GM12878 (cell line): ENCODE measurements at places on chromosomes 6 and 20. TPM values are rescaled to one million over a fixed set of nuclear protein-coding genes. Genes with fewer than 3 reads are reported as not detected.

DNA sequence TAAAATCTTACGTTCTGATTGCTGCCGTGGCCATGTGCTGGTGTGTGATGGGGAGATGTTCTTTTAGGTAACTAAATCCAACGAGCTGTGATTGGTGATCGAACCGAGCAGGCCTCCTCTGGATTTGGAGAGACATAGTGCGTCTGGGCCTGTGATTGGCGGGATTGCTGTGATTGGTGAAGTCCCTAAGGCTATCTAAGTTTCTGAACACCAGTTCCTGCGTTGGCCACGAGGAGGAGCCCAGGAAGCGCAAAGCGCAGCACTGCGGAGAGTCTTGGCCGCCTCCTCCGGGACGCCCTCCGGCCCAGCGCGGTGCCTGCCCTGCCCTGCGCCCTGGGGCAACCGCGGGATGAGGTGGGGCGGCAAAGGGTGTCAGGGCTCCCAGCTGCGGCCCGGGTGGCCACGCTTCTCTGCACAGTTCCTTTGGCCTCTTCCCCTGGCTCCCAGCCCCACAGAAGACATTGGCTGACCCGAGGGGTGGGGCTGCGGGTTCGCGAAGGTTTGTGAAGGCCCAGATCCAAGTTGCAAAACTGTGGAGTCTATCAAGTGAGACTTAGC is 33.0 kb downstream of the HNF4A start:
- no peak for DNase-seq

DNA sequence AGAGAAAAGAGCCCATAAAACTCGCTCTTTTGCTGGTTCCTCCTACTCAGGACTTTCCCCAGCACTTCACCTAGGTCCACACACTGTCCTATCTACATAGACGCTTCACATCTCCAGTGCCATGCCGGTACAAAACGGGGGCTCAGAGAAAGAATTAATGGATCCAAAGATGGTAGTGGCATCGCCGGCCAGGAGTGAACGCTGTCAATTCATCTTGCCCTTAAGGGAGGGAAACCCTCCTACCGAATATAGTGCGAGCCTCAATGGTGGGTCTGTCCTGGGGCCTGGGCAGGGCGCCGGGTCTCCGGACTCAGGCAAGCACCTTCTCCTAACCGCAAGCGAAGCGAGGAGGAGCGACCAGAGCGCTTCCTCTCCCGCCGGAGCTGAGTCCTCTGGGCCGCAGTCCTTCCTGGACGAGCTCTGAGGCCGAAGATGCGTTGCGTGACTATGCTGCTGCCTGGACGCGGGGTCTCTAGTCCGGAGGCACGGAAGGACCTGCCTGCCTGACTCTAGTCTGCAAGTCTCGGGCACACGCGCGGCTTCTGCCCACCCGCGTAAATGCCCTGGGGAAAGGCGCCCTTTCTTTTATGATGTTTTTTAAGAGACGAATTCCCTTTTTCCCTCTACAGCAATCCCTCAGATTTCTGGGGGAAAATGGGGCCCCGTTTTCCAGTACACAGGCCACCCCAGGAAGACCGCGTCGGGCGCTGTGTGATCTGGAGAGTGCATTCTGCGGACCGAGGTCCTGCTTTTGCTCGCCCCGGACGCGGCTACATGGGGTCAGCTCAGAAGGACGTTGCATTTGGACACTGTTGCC is 100.1 kb upstream of the PRDM1 start:
- no peak for DNase-seq

GRCh38 chr6:148208298-148208697 is 134.3 kb upstream of the SASH1 start:
- no peak for DNase-seq

FAM184A gene
- not detected in 2 replicates for polyA plus RNA-seq

HLA-DMB gene
- polyA plus RNA-seq = 157 and 168 TPM in 2 replicates

RAD21L1 gene
- not detected in 2 replicates for polyA plus RNA-seq

GRCh38 chr6:93581371-93581770 is 162.0 kb upstream of the EPHA7 start:
- DNase-seq = no peak
